ENCODE measurements at places on chromosomes 12 and 14.

DNA sequence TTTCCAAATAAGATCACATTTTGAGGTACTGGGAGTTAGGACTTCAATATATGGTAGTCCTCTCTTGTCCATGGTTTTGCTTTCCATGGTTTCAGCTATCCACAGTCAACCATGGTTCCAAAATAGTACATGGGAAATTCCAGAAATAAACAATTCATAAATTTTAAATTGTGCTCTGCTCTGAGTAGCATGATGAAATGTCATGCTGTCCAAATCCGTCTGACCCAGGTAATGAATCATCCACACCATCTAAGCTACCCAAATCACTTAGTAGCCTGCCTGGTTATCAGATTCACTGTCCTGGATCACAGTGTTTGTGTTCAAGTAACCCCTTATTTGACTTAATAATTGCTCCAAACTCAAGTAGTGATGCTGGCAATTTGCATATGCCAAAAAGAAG lies 197.9 kb downstream of the TMTC3 start:
- no peak for DNase-seq

GRCh38 chr14:76781648-76782051 lies 20.4 kb downstream of the VASH1 start:
- DNase-seq: no peak

- DNase-seq: no peak
Measured at GRCh38 chr12:79911889-79912656, 22.8 kb downstream of the PPP1R12A start.

- no peak for DNase-seq
Measured at GRCh38 chr12:93550748-93551611, 21.5 kb upstream of the SOCS2 start.

GRCh38 chr14:62431496-62431895 lies 613.8 kb downstream of the KCNH5 start:
- no peak for DNase-seq

GRCh38 chr12:109540526-109541412 lies 32.5 kb downstream of the MMAB start:
- DNase-seq: no peak

DNA sequence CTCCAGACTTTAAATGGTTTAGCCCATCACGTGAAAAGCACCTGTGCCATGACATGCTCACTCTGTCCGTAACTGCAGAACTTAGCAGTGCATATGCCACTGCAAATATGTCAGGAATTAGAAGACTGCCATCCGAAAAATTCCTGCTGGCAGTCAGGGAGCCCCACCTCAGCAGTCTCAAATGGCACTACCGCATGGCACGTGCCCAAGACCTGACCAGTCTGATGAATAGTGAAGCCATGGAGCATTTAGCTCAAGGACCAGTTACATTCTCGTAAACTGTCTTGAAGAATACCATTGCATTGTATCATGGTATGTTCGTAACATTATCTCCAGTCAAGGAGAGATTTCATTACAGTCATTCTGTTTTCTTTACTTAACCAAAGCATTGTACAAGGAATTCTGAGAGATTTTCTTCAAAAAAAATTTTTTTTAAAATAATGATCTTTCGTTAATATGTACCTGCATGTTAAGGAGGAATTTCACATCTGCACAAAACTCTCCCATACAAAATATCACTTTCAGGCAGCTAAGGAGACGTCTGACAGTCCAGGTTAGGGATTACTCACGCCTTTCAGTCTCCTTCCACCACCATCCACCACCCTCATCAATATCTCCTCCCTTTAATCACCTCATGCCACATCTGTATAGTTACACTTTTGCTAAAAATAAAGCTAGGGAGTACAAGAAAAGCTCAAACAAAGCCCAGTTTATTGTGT lies 138.5 kb downstream of the ANO2 start:
- no peak for DNase-seq

GRCh38 chr12:24200010-24200409 lies 250.5 kb upstream of the SOX5 start:
- DNase-seq: no peak

DNA sequence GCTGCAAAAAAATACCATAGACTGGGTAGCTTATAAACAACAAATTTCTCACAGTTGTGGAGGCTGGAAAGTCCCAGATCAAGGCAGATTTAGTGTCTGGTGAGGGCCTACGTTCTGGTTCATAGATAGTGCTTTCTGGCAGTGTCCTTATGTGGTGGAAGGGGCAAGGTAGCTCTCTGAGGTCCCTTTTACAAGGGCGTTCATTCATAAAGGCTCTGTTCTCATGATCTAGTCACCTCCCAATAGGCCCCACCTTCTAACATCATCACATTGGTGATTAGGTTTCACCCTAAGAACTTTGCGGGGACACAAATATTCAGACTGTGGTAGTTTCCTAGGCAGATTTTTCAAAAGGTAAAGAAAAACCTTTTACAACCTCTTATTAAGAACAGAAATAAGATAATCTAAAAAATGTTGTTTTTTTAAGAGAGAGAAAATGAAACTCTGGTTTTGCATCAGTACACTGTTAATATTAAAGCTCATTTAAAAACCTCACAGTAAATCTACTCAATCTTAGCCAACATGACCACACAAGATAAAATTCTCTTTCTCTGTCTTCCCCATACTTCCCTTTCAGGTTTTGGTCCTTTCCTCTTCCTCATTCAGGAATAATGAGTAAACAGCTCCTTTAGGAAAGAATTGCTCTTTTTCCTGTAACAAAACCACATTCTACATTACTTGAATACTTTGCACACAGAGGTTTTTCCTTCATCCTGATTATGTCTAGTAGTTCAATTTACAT lies 117.5 kb downstream of the UNC79 start:
- DNase-seq: no peak

DNA sequence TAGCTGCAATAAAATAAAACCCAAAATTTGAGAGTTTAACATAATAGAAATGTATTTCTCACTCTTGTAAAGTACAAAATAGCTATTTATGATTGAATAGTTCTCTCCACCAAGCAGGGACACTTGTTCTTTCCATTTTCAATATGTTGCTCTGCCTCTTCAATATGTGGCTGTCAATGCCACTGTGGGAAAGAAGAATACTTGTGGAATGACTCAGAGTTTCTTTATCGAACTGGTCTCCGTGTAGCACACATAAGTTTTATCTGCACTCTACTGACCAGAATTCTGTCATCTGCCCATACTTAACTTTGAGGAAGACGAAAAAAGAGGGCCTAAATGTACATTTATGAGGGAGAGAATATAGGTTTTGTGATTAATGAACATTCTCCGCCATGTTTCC lies 256.9 kb downstream of the ATXN7L3B start:
- DNase-seq: no peak

All from GM06990 (cell line).